ENCODE measurements at places on chromosomes 1 and 21.
A peak's percentile ranks its signal among the peaks of the same experiment; 100 is the strongest.

- DNase-seq: no peak
Measured at GRCh38 chr1:113940365-113941244, 11.5 kb downstream of the HIPK1 start.

- no peak for DNase-seq
Measured at GRCh38 chr21:37087188-37087587, 14.1 kb downstream of the TTC3 start.

GRCh38 chr1:32485554-32486255 lies 20.8 kb downstream of the ZBTB8B start:
- DNase-seq: no peak

GRCh38 chr21:42120903-42121535 lies 49.9 kb downstream of the UMODL1 start:
- no peak for DNase-seq

GRCh38 chr1:191260056-191260455 lies 782.4 kb upstream of the BRINP3 start:
- DNase-seq: no peak

DNA sequence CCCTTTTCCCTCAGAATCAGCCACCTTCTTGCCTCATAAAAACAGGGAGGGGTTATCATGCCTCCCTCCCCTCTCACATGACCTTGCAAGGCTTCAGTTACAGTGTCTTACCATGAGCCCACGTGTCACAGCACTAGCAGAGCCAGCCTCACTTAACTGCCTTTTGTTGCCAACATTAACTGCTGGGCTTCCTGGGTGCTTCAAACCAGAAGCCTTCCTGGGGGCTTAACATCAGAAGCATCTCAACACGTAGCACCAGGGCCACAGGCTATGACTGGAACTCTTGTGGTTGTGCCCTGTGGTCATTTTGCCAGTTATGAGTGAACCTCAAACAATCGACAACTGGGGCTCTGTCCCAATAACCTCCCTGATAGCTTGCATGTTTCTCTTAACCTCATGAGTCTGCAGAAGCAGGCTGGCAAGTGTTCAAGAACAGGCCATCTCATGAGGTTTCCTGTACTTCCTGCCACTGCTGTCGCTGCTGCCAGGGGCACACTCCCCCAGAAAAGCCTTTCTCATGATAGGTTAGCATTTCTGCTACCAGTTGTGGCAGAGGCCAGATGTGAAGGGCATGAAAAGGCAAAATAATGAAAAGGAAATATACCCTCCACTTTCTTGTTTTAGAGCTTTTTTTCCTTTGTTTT lies 132.2 kb downstream of the GLUL start:
- DNase-seq: peak; percentile 75

DNA sequence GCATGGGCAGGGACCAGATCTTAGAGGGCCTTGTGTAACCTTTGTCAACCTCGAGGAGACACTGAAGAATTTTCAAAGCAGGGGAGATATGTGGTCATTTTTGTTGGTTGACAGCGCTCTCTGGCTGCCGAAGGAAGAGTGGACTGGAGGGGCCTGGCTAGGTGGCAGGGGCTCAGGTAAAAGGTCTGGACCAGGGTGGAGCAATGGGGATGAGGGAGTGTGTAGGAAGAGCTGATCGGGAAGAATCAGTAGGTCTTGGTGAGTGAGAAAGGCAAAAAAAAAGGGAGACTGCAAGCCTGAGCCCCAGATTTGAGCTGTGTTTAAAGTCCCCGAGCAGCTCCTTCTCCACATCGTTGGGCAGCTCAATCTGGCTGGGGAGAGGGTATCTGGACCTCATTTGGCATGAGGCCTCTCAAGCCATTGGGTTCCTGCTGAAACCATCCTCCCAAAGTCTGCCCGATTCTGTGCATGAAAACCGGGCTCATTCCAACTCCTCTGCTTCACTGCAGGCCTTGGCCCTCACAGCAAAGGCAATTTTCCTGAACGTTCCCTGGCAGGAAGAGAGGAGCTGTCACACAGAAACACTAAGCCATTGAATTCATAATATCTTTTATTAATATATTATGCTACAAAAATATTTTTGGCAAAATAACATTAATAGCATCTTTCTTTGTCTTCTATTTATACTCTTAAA lies 237.1 kb downstream of the TRABD2B start:
- no peak for DNase-seq

All from stomach (tissue), 19 donors.